T-helper 17 cell (primary cell): ENCODE measurements at places on chromosomes 5 and 9. TPM values are rescaled to one million over a fixed set of nuclear protein-coding genes. Genes with fewer than 3 reads are reported as not detected.

DNA sequence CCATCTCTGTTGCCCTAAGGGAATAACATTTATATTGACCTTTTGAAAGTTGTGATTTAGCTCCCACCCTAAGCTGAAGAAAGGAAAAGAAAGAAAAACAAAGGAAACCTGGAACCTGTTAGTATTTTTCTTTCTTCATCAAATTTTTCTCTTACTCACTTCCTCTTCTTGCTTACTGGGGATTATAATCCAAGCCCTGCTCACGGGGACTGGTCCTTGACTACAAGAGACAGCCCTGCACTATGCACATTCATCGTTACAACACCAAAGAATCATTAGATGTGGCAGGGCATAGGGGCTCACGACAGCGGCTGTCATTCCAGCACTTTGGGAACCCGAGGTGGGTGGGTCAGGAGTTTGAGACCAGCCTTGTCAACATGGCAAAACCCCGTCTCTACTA lies 37.8 kb upstream of the LPAR1 start:
- no peak overlapping the region for H3K27ac ChIP-seq
- H3K4me1 ChIP-seq = no peaks in the 10 kb centered on the region
- H3K27me3 ChIP-seq = no peaks in the 10 kb centered on the region
- no peak overlapping the region for H3K4me3 ChIP-seq

GRCh38 chr9:136868644-136869043 lies 2.5 kb upstream of the EDF1 start:
- no peak for DNase-seq
- H3K27me3 ChIP-seq = no peaks in the 10 kb centered on the region
- H3K27ac ChIP-seq = no peak overlapping the region
- H3K4me3 ChIP-seq = no peak overlapping the region
- H3K4me1 ChIP-seq = peaks cover 8% of the 10 kb centered on the region

DNA sequence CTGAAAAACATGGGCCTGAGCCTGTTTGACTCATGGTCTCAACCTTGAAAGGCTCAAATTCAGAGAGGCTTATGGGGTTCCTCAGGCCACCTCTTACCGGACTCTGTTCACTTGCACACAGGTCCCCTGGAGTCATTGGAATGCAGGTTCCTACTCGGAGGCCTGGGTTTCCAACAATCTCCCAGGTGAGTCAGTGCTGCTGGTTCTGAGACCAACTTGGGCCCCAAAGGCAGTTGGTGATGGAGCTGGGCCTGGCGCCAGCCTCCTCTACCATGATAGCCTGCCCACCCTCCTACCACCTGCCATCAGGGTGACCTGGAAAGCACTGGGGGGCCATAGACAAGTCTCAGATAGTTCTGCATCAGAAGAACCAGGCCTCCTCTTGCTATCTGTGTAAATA lies 188.4 kb downstream of the RGS3 start:
- peaks cover 3% of the 10 kb centered on the region for H3K4me1 ChIP-seq
- no peak overlapping the region for H3K27ac ChIP-seq
- H3K27me3 ChIP-seq = peaks cover 3% of the 10 kb centered on the region

DNA sequence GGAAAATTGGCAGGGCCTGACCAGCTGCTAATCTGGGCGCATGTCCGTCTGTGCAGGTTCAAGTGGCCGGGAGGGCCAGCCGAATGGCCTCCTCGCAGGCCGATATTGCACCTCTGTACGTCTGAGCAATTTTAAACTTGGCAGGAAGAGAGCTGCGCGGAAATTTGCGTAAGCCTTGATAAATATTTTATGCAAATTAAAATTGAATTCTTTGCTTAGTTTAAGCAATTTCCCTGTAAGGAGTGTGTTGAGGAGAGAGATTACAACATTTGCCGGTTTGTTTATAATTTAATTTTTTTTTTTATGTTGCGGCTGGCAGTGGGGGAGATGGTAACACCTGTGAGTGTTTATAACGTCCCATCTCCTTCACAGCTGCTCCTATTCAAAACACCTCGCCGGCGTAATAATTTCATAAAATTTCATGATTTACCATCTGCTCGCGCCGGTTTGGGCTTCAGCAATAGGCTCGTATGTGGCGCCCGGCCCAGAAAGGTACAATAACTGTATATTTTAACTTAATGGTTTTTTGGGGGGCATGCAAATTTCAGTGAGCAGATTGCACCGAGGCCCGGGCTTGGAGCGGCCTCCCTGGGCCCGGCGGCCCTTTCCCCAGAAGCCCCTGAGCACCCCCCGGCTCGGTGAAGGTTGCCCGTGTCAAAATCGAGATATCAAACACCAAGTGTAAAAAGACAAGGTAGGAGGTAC lies 269.4 kb upstream of the MVB12B start:
- H3K36me3 ChIP-seq = no peaks in the 10 kb centered on the region

- H3K36me3 ChIP-seq = no peaks in the 10 kb centered on the region
- no peak overlapping the region for H3K27ac ChIP-seq
- H3K4me1 ChIP-seq = no peaks in the 10 kb centered on the region
- DNase-seq = no peak
- no peak overlapping the region for H3K4me3 ChIP-seq
Measured at GRCh38 chr5:88718736-88719135, 164.2 kb downstream of the MEF2C start.

DNA sequence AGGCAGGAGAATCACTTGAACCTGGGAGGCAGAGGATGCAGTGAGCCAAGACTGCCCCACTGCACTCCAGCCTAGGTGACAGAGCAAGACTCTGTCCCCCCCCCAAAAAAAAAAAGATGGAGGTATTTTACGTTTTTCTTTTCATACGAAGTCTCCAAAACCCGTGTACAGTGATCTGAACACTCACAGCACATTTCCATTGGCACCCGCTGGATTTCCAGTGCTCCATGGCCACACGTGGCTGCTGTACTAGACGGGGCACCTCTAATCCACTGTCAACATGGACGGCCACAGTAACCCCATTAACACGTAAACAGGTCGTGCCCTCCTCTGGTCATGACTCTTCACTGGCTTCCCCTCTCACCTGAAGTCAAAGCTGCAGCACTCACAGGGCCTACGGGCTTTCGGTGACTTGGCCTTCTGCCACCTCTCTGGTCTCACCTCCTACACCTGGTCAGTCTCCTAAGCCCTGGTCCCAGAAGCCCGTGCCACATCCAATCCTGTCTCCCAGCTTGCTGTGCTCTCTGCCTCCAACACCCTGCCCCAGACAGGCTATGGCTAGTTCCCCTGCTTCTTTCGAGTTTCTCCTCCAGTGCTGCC lies 22.1 kb downstream of the TBC1D9B start:
- no peak overlapping the region for H3K27ac ChIP-seq
- DNase-seq = no peak
- peaks cover 3% of the 10 kb centered on the region for H3K4me1 ChIP-seq
- no peaks in the 10 kb centered on the region for H3K27me3 ChIP-seq
- H3K4me3 ChIP-seq = no peak overlapping the region
- peaks cover 12% of the 10 kb centered on the region for H3K36me3 ChIP-seq

GRCh38 chr9:124879226-124879625 lies 17.3 kb downstream of the ARPC5L start:
- DNase-seq = no peak
- no peak overlapping the region for H3K27ac ChIP-seq
- H3K4me1 ChIP-seq = peaks cover 8% of the 10 kb centered on the region
- H3K27me3 ChIP-seq = no peaks in the 10 kb centered on the region
- H3K36me3 ChIP-seq = peaks cover 6% of the 10 kb centered on the region

DNA sequence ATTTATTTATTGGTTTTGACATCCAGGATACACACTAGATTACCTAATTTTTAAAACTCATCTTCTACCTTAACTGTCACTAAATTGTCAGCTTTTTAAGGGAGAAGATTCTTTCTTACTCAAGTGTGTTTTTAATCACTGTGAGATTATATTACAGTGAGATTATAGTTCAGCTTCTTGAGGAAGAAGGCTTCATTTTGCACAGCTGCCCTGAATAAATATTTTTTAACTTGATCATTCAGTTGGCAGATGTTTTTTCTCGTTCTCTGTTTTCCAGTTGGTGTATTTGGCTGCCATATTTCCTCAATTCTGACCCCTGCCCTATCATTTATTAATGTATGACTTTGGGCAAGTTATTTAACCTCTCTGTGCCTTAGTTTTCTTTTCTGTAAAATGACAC lies 15.0 kb upstream of the ELL2 start:
- H3K4me1 ChIP-seq = no peaks in the 10 kb centered on the region
- peaks cover 25% of the 10 kb centered on the region for H3K27me3 ChIP-seq
- no peak overlapping the region for H3K4me3 ChIP-seq
- no peak overlapping the region for H3K27ac ChIP-seq
- no peak for DNase-seq

DNA sequence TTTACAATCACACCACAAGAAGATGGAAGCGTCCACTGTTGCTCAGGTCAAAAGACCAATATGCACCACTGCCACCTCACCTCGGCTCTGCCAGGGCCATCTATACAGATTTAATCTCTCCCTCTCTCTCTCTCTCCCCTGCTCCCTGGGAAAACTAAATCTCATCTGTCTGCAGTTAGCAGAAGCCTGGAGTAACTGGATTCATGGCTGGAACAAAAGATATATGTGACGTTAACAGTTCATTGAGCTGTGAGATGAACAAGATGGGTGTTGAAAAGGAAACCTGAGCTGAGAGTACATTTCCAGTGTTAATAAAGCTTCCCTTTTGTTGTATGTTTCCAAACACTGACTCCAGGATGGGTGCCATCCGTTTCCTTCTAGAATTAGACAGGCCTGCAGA lies 369.7 kb downstream of the CDK5RAP2 start:
- H3K27me3 ChIP-seq = no peaks in the 10 kb centered on the region
- no peak for DNase-seq
- no peak overlapping the region for H3K4me3 ChIP-seq
- no peaks in the 10 kb centered on the region for H3K36me3 ChIP-seq

Gene TRPM3
- total RNA-seq = not detected

Gene FAM221B
- total RNA-seq = not detected

Gene BSPRY
- total RNA-seq = not detected

Gene LRRC70
- 5.8 TPM for total RNA-seq

Gene TXN
- 55.4 TPM for total RNA-seq
